ENCODE measurements at places on chromosomes 12 and 14.

DNA sequence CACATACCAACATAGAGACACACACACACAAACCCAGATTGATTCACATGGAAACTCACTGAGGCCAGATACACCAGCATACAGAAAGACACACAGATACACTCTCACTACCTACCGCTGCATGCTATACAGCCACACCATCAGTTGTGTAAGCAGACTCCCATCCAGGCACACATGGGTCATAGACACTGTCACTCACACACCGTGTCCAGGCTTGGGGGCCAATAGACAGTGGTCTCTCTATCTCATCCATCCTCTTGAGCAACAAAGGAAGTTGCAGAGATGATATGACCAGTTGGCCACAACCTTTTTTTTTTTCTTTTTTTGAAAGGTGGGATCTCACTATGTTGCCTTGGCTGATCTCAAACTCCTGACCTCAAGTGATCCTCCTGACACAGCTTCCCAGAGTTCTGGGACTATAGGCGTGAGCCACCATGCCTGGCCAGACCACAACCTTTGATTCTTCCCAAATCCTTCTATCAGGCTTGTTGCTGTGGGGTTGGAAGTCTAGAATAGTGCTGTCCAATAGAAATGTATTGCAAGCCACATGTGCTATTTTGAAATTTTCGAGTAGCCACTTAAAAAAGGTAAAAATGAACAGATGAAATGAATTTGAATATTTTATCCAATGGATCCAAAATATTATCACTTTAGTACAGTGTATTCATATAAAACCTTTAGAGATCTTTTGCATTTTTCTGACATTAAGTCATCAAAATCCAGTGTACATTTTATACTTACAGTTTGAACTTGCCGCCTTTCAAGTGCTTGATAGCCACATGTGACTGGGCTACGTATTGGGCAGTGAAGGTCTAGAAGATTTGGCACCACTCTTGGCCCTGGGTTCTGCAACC lies 7.4 kb downstream of the LRP1-AS start:
- no peak for DNase-seq

DNA sequence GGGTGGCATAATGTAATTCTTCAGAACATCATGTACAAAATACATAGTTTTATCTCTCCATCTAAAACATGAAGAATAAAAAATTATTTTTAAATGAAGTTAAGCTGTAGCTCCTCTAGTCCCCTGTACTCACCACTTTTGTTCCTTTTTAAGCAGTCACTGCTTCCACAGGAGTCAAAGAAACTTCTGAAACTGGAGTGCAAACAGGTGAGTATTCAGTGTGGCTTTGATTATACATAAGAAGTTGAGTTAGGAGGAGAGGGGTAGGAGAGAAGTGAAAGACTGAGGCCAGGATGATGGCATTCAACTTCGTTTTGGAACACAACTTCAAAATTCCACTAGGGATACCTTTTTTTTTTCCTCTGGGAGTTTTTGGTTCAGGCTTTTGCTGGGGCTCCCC lies 131.4 kb upstream of the CNTN1 start:
- DNase-seq = no peak

GRCh38 chr12:12107678-12108077 lies 36.9 kb downstream of the BCL2L14 start:
- no peak for DNase-seq

GRCh38 chr14:52871606-52872005 lies 79.2 kb downstream of the FERMT2 start:
- DNase-seq = no peak

- no peak for DNase-seq
These were observed 115.5 kb upstream of the AEBP2 start for GRCh38 chr12:19323805-19324204.

- DNase-seq = no peak
These were observed 110.2 kb downstream of the SNAPC1 start for GRCh38 chr14:61872452-61872851.

GRCh38 chr14:35829449-35829848 lies 3.3 kb downstream of the BRMS1L start:
- DNase-seq = no peak

- peak; percentile 96 for DNase-seq
These were observed 83.5 kb downstream of the RIMBP2 start for GRCh38 chr12:130632642-130633041.

DNA sequence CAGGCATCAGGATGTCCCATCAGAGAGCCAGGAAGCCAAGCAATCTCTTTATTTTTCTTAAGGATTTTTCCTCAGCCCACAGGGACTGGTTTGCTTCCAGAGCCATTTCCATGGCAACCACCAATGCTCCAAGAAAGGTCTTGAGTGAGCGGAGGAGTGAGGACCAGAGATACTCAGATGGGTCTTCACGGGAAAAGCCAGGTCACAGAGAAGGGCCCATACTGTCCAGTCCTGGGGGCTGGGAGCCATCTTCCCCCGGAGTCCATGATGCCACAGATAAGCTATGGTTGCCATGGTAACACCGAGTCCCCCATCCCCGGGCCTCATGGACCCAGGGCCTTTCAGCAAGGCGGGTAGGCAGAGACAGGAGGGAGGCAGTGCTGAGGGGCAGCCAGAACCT lies 28.6 kb downstream of the CMKLR1 start:
- no peak for DNase-seq

DNA sequence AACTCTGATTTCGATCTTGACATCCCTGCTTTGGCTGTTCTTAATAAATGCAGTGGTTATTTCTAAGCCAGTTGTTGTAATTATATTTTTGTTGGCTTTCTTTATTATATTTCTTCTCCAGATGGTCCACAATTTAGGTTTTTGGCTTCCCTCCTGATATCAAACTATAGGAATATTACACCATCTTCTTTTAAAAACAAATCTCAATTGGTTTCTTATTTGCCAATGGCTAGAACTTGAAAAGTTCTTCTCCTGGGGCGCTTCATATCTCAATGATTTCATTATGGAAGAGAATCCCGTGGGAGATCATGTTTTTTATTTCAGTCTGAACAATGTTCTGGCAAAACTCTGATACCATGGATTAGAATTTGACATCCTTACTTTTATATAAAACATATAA lies 292.3 kb downstream of the FLRT2 start:
- DNase-seq = no peak

GRCh38 chr12:57754411-57755193 lies at the start of gene MARCHF9:
TSS of gene MARCHF9 (plus strand) at chr12:57755103. CDS start at chr12:57755529, 426 bp downstream.
- DNase-seq = peak; percentile 97

GRCh38 chr12:74980510-74980909 lies 229.1 kb downstream of the KCNC2 start:
- DNase-seq = peak; percentile 63

DNA sequence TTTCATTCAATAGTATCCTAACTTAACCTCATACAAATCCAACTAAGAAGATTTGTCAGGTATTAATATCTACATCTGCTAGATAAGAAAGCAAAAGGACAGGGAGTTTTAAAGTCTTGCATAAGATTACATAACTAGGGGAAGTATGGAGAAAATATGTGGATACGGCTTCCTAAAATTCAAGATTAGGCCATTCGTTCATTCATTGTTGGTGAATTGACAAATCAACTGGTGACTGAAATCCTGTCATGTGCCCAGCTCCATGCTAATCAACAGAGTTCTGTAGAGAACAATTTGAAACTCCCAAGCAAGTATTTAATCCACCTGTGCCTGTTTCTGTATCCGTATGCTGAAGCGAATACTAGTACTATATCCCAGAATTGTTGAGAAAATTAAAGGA lies 260.9 kb upstream of the USP15 start:
- DNase-seq = no peak

DNA sequence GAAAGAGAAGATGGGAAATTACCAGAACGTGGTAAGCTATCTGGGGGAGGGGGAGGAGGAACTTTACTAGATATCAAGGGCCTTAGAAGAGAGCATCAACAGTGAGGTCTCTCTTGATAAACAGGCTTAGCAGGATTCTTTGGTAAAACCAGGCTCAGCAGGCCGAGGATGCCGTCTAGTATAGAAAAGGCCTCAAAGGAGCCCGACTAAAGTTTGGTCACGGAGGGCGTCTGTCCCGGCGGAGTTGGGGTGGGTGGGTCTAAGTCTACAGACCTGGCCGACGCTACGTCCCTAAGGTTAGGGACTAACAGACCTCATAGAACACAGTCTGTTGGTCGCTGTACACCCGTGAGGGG lies 538 bp upstream of the TIGAR start:
- DNase-seq = peak; percentile 51

- DNase-seq = no peak
These were observed 1.7 kb downstream of the WNT1 start for GRCh38 chr12:48979602-48980388.

DNA sequence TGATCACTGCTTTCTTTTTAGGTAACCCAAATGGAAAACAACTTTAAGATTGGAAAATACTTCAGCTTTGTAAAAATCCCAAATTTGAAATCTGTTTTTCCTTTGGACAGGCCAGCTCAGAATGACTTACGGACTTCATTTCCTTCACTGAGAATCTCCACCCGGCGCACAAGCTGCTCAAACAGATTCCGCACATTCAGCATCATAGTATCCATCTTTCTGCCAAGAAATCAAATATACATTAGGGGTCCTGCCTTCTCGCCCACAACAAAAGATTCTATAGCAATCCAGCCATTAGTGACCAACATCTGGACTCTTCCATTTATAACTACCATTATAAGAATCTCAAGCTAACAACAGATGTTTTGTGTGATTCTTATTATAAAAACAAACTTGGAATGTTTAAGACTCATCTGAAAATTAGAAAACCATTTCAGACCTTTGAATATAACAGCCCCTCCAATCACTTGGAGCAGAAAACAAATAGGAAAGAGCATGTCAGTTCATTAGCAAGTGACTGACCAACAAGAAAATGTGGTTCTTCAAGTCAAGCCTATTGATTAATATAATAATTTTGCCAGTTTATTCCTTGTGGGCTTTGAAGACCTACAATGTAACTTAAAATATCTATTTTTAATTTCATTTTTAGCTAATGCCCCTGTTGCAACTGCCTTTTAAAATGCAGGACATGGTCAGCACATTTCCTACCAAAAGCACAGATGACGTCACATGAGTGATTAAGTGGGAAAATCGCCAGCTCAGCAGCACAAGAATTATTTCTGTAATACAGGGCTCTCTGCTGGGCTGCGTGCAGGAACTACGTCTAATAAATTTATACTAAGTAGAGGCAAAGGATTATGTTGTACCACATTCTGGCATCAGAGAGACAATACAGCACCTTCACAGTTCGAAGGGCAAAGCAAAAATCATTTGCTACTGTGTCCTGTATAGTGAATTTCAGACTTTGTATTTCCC lies 8.5 kb downstream of the RACGAP1 start:
- DNase-seq = no peak

DNA sequence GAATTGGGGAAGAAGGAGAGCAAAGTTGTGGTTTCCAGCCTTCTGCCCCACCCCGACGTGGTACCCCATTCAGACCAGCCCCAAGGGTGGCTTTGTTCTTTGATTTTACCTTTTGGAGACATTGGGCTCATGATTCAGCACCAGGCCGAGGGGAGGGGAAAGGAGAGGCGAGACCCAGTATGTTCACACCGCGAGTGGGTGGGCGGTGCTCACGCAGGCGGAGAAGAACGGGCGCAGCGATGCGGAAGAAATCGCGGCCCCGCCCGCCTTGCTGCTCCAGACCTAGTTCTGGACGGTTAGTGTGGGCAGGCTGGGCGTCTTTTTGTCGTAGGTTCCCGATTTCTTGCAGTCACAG lies 963 bp downstream of the ATL1 start:
- peak; percentile 75 for DNase-seq

DNA sequence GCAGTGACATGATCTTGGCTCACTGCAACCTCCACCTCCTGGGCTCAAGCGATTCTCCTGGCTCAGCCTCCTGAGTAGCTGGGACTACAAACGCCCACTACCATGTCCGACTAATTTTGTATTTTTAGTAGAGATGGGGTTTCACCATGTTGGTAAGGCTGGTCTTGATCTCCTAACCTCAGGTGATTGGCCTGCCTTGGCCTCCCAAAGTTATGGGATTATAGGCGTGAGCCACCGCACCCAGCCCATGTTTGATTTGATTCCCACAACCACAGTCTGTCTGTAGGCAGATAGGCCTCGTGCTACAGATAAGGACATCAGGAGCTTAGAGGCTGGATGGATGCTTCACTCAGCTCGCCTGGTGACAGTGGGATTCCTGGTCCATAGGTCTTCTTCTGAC lies 23.0 kb downstream of the EML1 start:
- no peak for DNase-seq

DNA sequence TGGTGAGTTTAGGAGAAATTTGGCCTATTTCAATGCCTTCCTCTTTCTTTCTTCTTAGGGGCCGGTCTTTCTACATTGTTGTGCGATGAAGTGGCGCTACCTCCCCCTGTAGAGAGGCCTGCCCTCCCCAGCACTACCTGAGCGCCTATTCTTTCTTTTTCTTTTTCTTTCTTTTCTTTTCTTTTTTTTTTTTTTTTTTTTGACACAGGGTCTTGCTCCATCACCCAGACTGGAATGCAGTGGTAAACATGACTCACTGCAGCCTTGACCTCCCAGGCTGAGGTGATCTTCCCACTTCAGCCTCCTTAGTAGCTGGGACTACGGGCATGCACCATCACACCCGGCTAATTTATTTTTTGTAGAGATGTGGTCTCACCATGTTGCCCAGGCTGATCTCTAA lies 136.1 kb upstream of the MAX start:
- DNase-seq = no peak

DNA sequence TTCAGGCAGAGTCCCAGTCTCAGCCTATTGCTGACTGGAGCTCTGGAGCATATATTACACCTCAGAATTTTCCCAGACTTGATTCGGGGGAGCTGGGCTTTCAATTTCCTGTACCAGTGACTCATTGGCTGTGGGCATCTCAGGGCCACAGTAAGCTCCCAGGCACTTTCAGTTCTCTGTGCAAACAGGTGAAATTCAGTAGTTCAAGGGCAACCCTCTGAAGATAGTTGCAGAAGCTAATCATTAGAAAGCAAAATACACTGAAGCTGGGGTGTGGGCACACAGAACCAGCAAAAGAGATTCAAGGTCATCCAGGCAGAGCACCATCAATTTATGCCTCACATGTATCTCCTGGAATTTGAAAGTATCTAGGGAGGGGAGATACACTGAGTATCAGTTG lies 8.1 kb upstream of the NIN start:
- DNase-seq = no peak

DNA sequence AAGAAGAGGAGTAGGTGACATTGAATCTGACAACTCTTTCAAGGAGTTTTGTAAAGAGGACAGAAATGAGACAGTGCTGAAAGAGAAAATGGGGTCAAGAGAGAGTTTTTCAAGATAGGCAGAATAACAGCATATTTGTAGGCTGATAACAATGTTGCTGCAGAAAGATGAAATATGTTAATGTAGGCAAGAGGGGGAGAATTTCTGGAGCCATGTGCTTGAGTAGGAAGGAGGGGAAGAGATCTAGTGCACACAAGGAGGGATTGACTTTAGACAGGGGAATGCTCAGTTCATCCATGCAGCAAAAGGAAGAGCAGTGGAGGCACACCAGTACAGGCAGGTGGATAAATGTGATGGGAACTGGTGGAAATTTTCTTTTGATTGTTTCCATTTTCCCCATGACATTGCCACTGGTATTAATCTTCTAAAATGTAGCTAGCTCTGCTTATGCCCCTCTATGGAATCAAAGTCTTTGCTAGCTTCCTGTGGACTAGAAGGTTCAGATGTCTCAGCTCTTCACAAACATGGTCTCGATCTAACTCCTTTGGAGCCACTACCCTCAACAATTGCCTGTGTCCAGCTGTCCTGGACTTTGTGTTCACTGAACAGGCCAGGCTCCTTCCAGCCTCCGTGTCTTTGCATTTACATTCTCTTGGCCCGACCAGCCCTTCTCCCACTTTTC lies 9.1 kb downstream of the PROX2 start:
- no peak for DNase-seq
